ENCODE measurements at places on chromosomes 2 and 18.

DNA sequence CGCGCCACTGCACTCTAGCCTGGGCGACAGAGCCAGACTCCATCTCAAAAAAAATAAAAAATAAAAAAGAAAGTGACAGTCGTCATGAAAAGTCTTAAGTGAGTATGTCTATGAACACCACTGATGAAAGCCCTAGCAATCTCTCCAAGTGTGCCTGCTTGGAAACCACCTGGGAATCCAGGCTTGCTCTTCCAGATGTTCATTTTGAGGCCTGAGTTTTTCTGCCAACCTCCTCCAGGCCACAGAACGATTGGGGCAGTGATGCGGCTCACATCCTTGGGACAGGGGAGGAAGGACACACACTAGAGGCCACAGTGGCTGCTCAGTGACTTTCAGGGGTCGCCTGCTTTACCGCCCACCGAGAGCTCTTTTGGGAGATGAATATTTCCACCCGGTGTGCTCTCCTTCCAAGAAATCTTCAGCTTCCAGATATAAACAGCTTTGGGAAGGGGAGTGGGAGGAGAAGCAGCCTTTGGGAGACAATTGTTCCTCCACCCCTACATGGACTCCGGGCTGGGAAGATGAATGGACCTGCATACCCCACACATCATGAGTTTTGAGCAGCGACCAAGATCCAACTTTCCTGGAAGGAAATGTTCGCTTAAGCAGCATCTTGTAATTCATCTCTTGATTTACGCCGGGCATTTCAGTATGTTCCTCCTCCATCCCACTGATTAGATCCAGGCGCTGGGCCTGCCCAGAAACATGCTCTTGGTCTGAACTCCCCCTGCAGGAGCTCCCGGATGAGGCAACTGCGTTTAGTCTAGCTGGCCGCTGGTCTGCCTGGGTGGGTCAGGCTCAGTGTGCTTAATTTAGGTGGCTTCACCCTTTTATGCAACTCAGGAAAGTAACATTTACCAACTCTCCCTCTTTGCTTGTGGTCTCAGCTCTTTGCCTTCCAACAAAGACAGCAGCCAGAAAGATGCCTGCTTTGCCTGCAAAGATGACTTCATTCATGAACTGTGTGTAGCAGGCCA, 6.2 kb upstream of the ARMC9 start:
- DNase-seq = no peak

GRCh38 chr2:121902171-121902591, 146.7 kb downstream of the TSN start:
- DNase-seq = no peak

GRCh38 chr2:20977520-20978180, 66.2 kb downstream of the APOB start:
- DNase-seq = no peak

DNA sequence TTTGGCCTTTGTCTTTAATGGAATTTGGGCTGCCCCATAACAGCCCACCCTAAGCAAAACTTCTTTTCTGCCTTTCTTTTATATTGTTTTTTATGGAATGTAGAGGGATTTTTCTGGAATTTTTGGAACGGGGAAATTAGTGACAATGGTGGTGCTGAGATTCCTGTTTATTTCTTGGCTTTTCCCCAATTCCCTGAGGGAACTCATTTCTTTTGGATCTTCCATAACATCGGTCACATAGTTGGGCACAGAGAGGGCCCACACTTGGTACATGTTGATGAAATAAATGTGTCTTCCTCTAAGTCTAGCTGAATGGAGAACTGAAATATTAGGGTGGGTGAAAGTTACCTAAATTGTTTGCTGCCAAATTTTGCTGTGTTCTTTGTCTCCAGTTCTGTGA, 191.6 kb upstream of the TNP1 start:
- no peak for DNase-seq

GRCh38 chr2:8022908-8023640, 658.8 kb upstream of the ID2 start:
- DNase-seq = no peak

DNA sequence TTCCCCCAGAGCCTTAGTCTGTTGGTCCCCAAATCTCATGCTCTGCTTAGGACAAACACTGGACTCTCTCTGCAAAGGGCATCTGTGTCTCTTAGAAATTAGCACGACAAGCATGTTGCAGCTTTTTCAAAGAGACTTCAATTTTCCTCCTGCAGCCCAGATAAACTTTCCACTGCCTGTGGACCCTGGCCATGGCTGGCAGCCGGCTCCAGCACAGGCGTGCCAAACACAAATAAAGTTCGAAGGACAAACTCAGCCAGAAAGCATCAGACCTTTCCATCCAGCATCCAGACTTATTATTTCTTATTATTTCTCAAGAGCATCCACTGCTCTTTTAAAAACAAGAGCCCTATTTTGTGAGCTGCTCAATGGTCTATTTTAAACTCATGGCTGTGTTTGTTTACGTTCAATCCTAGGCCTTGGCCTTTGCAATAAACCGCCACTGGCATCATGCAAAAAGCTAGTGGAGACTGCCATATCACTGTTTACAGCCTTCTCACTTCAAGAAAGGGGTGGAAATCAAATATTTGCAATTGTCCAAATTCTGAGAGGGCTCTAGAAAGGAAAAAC, 300.8 kb downstream of the BCL11A start:
- DNase-seq = no peak

DNA sequence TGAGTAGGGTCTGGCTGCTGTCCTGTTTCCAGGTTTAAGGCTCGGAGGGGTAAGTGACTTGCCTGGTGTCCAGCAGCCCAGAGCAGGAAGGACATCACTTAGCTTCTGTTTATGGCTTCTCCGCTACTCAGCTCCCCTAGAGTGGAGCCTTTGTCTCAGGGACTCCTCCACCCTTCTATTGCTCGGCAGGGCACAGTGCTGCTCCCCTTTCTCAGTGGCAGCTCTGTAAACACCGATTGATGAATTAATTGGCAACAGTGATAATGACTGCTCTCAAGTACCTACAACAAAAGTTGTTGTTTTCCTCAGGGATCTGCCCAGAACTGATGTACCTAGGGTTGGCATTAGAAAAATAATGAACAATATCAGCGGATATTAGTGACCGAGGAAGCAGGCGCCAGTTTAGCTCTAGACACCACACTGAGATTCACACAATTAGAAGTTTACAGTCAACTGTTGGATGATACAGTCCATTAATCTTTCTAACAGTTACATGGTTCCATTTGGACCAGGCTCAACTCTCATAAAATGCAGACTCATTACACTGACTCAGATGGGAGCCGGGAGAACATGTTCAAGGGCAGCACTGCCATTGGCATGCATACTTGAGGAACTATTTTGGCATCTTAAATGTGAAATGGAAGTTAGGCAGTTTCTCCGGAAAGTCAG, 265.7 kb downstream of the MTX2 start:
- DNase-seq = no peak

DNA sequence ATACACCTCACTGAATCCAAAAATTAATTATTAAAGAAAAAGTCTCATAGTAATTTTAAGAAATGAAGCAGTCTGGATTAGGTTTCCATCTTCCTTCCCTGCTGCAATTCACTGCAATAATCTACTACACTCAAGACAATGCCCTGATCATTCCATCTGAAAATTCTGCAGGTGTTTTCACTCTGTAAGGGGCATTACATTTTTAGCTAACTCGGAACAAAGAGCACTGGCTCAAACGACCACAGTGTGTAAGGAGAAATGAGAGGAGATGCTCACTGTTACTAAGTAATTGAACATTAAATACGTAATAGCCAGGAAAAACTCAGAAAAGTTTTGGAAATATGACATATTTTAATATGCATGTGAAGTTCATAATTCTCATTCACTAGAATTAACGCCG, 1.3 kb downstream of the B4GALT6 start:
- no peak for DNase-seq

Data from HCT116 (cell line).